ENCODE measurements at places on chromosomes 13 and 19.
A peak's percentile ranks its signal among the peaks of the same experiment; 100 is the strongest.

DNA sequence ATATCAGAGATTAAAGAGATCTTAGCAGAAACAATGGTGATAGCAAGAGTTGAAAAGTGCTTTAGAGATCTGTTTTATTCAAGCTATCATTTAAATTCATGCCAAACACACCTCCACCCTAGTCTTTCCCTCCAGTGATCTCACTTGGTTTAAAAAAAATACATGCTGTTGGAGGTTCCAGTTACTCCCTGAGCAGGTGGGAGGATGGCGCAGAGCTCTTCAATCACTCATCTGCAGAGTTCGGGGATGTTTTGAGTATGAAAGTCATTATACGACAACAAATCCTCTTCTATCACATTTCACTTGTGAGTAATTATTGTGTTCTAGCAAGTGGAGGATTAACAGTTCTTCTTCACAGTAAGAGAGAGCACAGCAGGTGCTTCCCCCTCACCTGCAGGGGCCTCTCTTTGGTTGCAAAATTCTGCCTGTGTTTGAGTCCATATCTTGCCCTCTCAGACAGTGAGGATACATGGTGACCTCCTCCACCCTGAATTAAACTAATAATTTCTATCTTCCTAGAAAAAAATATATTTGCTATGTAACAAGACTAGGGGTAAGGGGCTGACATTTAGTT lies 376.7 kb downstream of the LIG4 start:
- no peak for DNase-seq

GRCh38 chr19:35911790-35912189 lies 3.7 kb upstream of the TYROBP start:
- DNase-seq, result peak; percentile 41

DNA sequence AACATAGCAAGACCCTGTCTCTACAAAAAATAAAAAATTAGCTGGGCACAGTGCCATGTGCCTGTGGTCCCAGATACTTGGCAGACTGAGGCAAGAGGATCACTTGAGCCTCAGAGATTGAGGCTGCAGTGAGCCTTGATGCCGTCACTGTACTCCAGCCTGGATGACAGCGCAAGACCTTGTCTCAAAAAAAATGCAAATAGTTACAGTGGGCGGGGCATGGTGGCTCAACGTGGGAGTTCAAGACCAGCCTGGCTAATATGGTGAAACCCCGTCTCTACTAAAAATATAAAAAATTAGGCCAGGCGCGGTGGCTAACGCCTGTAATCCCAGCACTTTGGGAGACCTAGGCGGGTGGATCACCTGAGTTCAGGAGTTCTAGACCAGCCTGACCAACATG lies 8.5 kb downstream of the PGLS start:
- no peak for DNase-seq

GRCh38 chr13:77375560-77376108 lies 48.7 kb upstream of the MYCBP2 start:
- no peak for DNase-seq

DNA sequence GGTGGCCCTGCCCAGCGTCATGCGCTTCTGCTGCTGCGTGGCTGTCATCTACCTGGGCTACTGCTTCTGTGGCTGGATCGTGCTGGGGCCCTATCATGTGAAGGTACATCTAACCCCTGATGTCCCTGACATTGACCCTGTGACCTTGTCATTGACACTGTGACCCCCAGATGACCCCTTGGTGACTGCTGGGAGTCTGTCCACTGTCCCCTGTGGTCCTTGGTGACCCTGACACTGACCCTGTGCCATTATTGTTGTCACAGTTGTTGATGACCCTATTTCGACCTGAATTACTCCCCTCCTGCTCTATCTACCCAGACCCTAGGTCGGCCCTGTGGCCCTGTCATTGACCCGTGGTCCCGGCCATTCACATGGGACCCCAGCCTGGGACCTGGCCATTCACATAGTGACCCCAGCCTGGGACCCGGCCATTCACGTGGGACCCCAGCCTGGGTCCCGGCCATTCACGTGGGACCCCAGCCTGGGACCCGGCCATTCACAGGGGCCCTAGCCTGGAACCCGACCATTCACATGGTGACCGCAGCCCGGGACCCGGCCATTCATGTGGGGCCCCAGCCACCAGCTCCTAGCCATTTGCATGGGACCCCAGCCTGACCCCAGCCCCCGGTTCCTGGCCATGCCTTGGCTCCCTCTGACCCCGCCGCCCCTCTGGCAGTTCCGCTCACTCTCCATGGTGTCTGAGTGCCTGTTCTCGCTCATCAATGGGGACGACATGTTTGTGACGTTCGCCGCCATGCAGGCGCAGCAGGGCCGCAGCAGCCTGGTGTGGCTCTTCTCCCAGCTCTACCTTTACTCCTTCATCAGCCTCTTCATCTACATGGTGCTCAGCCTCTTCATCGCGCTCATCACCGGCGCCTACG lies 5.7 kb upstream of the PNPLA6 start:
- no peak for DNase-seq

DNA sequence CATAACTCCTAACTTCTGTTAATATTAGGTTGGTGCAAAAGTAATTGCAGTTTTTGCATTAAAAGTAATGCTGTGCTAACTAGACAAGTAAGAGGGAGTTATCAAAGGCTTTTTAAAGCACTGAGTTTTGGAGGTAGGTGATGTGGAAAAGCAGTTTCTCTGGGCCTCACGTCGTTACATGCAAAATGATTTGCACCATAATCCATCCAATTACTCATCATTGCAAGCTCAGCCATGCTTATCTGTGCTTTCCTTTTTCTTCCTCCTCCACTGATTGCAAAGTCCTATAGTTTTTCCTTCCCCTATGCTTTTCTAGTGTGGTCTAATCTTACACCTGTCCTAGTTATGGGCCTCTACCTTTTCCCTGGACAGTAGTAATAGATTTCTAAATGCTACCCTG lies 35.4 kb upstream of the INTS6 start:
- no peak for DNase-seq

DNA sequence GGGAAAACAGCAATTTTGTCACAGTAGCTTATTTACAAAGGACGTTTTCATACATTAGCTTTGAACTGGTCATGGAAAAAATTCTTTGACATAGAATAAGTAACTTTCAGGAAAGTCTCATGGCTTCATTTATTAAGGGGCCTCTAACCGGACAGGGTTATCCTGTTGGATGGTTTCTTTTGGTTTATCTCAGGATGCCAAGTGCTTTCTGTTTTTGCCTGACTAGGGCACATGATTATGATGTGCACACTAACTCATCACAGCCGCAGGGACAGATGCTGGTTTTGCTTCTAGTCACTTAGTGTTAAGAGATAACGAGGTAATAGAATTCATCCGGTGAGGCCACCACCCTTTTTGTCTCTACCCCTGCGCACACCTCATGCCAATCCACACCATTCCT lies 53.0 kb downstream of the TGDS start:
- no peak for DNase-seq

- no peak for DNase-seq
Observed at GRCh38 chr19:12995596-12996405, 526 bp downstream of the NFIX start.

DNA sequence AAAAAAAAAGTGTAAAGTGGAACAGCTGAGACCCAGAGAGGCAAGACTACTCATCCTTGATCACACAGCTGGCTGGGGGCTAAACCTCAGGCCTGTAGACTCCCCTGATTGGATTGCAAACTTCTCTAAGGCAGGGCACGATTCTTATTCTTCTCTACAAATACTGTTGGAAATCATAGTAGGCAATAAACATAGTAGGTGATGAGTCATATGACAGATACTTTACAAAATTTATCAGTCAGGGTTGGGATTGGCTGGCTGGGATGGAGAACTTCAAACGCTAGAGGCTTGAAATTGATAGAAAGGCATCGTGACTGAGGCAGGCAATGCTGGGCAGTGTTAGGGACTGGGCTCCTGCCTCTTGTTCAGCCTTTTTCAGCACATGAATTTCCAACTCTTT lies 5.9 kb upstream of the MATK start:
- no peak for DNase-seq

GRCh38 chr13:111897846-111898215 lies 169.1 kb upstream of the SOX1 start:
- no peak for DNase-seq

DNA sequence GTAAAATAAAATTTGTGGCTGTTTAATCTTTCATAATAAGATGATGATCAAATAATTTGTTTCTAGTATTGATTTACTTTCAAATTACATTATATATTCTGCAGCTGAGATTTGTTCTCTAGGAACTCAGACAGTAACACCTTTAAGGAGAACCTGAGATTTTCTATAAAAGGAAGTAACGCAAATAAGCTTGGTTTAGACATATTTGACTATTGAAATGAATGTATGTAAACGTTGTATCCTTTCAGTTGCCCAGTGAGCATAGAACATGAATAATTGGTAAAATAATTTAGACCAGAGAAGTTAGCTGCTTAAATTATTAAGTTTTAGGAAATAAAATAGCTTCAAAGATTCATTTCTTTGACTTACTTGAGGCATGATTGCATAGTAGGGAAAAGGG lies 3.1 kb downstream of the CDK8 start:
- DNase-seq, result no peak

GRCh38 chr13:23705583-23705982 lies 135.4 kb downstream of the TNFRSF19 start:
- DNase-seq, result no peak

DNA sequence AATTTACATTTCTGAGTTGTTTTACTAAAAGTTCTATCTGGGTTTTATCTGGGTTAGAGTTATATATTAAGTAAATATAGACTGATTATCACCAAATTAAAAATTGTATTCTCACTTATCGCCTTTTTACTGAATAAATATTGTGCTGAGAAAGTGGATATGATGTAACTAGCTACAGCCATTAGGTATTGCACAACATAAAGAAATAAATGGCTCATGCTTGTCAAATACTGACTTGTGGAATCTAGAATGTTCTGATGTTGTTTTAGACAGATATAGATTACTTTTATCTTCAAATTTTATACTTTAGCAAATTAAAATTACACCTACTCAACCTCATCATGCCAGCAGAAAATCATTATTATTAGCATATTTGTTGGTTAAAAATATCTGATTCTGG lies 1277.1 kb upstream of the MIR17HG start:
- no peak for DNase-seq

DNA sequence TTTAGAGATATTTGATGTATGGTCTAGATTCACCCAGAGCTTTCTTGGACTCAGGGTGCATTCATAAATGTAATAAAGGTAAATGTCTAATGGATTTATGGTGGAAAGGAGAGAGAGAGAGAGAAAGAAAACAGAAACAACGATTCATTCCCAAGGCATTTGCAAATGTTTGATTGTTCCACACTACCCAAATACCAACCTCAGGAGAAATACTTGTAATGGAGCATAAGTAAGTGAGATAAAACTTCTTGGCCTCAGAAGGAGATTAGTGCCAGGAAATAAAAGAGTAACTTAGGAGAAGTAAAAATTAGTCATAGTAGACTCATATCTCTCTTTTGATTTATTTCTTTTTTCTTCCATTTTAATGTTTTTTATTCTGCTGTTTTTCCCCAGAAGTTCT lies 40.6 kb upstream of the DGKH start:
- no peak for DNase-seq

DNA sequence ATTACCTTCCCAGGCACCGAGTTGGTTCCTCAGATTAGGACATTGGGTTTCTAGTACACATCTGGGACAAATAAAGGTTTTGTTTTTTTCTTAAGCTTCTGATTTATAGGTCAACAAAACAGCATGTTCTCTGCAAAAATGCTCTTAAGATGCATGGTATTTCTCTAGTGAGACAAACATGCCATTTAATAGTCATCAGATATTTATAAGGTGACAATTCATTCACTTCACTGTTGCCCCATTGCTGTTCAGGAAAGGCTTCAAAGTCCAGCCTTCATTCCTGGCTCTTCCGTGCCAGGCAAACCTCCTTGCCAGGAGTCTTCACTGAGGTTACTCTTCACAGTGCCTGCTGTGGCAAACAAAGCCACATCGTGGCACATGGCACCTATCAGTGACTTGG lies 156.3 kb upstream of the FNDC3A start:
- DNase-seq, result no peak

GRCh38 chr13:72397265-72397664 lies 330.2 kb downstream of the MZT1 start:
- no peak for DNase-seq

All from CD4-positive, alpha-beta T cell treated with Interleukin-15 for 4 hours (primary cell).